ENCODE measurements at places on chromosomes 5 and 9.

DNA sequence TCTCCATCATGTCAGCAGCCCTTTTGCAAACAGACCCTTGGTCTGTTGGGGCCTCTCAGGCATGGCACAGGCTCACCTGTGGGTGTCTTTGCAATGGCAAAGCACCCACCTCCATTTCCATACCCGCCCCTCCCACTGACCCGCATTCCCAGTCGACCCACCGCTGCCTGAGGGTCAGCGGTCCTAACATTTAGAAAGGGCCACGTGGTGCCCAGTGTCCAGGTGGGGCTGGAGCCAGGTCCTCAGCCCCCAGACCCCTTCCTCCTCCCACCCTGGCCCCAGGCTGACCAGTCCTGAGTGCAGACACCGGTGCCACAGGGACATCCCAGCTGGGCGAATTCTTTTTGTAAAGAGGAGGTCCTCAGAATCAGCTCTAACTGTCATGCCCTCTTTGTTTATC is 43.3 kb upstream of the CEP72 start:
- no peak for DNase-seq

DNA sequence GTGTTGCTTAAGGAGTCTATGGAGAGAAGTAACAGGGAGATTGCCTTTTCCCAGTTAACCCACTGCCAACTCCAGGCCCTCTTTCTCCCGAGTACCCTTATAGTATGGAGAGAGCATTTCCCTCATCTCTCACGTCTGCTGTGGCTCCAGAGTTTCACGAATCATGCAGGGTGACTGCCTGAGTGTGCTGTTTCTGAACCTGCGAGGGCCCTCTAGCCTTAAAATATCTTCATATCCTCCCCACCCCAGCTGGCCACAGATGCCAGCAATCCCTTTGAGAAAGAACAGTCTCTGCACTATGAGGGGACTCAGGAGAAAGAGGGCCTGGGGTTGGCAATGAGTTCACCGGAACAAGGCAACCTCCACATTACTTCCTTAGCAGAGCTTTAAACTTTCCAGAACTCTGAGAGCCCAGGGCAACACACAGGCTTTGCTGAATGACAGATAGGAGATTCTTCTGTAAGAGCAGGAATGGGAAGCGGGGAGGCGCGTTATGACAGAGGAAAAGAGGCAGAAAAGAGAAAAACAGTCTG is 81.6 kb upstream of the ANKH start:
- no peak for DNase-seq

DNA sequence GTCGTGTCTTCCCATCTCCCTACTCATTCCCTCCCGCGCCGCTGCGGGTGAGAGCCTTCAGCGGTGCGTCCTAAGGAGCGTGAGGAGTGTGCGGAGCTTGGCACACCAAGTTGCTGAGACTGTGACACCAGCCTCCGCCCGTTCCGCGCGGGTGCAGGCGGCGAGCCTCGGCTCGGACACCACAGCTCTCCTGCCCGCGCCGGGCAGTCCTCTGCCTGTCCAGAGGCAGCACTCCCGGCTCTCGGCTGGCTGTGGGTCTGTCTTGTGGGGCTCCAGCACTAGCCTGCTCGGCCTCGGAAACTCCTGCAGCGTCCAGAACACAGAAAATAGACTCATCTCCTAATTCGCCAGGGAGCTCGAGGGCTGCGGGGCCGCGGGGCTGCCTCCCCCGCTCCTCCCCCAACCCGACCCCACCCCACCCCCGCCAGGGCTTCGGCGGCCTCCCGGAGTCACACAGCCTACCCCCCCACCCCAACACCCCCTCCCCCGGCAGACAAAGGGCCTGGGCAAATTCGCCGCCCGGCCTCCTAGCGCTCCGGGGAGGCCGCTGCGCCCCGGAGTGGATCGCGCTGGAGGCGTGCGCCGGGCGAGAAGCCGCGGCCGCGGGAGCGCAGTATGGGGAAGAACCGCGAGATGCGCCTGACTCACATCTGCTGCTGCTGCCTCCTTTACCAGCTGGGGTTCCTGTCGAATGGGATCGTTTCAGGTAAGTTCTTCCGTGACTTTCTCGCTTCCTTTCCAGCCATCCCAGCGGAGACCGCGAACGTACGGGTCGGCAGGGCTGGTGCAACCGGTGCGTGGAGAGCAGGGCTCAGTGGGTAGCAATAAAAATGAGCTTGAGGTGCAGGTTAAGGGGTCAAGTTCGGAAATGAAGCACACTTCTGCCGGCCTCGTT is at the start of gene ADAMTS19:
Gene ADAMTS19 (plus strand): TSS at position 522 of the 895 bp plus-strand sequence. CDS start 94 bp downstream, at position 616.
- DNase-seq: peak; percentile 59

DNA sequence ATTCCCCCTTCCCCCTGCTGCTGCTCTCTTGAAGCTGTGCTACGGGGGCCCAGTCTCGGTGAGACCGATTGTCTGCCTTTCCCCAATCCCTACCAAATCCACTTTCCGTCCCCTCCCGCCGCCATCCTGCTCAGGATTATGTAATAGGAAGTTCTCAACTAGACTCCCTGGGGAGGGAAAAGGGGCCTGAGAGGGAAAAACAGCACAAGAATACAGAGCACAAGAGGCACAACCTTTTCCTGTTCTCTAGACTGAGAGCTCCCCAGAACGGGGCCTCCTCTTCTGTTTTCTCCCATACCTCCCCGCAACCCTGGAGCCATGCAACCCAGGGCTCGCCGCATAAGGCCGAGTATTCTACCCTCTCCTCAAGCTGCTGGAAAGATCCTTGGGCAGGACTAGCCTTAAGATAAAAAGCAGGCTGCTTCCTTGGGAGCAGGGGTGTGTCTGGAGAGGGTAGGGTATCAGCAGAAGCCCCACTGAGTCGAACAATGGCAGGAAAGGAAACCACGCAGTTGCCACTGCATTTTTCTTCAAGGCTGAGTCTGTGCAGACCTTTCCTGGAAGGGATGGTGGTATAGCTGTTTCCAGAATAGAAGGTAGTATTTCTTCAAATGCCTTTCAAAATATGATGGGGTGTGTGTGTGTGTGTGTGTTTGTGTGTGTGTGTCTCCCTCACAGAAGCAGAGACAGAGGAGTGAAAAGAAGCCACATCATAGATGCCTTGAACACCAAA is 12.9 kb downstream of the MYORG start:
- peak; percentile 44 for DNase-seq

DNA sequence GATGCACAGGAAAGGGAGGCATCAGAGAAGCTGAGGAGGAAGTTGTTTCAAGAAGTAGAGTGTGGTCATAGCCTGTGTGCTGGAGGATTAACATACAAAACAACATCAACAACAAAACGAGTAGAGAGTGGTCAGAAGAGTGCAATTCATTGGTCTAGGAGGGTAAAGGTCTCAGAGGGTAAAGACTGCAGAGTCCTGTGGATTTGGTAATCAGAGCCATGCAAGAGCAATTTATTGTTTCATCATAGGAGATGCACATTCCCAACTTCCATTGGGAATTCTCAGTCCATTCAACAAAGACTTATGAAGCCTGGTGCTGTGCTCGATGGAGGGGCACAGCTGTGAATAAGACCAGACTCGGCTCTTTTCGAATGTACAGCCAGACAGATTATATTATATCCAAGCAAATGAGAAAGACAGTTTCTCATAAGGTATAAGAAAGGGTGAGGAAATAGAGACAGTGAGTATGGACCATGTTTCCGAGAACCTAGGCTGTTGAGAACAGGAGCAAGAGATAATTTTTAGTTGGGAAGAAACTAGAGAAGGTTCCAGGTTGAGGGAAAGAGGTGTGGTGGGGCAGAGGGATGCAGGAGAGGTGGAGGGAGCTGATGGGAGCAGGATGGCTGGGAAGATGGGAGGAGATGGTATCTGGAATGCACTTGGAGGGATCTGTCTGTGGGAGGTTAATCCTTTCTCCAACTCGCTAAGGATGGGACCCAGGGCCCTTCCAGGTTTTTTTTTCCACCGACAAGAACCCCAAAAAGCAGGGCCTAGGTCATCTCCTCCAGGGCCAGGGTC is 7.9 kb upstream of the MYORG start:
- no peak for DNase-seq

GRCh38 chr5:151056379-151057325 is 24.2 kb downstream of the TNIP1 start:
- peak; percentile 19 for DNase-seq

- DNase-seq: no peak
These were observed 445.0 kb upstream of the SMC2 start for GRCh38 chr9:103649086-103649485.

- DNase-seq: no peak
These were observed 567.6 kb upstream of the ADAMTS16 start for GRCh38 chr5:4572311-4573100.

DNA sequence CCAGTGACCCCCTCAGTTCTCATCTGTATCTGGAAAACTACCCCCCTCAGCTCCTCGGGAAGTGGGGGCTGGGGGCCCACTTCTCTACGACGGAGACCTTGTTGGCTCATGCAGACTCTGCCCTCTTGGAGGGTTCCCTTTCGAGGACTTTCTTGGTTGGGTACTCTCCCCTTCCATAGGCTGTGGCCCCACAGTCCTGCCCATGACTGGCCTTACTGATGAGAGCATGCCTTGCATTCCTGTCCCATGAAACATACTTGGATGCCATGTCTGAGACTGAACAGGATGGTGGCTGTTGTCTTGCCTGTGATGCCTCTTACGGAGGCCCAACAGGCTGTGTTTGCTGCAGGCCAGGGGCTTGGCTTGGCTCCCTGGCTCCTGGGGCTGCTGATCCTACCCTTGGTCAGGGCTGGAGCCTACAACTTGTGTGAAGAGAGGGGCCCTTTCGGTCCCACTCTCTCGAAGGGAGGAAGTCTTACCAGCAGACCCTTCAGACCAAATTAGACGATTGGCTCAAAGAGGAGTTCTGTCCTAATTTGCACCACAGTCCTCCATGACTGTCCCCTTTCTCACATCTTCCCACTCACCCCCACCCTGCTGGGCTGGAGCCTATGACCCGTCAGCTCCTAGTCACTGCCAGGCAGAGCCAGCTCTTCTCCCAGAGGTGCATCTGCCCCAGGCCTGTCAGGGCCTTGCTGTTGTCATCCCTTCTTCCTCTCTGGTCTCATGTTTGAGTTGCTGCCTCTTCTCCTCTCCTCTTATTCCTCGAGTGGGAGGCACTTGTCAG is 109.9 kb downstream of the CACNA1B start:
- no peak for DNase-seq

GRCh38 chr5:170142196-170142595 is 36.5 kb downstream of the FOXI1 start:
- no peak for DNase-seq

- peak; percentile 11 for DNase-seq
These were observed at the start of gene FRMPD1 for GRCh38 chr9:37650873-37651768. FRMPD1 (plus strand) TSS chr9:37650954; CDS start chr9:37692642, 41,688 bp downstream.

GRCh38 chr9:114055061-114055460 is 23.0 kb downstream of the AMBP start:
- no peak for DNase-seq

DNA sequence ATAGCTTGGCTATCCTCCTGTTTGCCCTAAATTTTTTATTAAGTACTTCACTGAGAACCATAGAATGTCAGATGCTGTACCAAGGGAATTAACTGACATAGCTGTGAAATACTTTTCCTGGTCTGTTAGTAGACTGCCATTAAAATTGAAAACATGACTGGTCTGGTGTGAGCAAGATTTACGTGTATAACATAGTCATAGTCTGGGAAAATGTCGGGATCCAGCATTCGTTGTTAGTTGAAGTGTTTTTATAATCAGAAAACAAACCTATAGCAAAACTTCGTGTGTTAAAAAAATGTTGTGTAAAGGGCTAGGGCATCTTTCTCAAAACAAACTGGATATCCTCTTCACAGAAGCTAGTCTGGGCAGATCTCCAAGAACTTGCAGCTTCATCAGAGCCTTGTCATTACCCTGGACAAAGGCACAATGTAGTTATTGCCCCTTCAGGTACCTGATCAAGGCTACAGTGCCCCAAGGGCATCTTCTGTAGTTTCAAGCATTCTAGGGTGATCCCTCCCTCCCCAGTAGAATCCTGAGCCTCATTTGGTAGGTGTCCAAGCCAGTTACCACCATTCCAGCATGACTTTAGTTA is 454.2 kb upstream of the SGCD start:
- DNase-seq: no peak

- peak; percentile 84 for DNase-seq
These were observed 2.0 kb downstream of the PROB1 start for GRCh38 chr5:139392678-139393496.

- no peak for DNase-seq
These were observed 13.2 kb upstream of the ADRA1B start for GRCh38 chr5:159903131-159903530.

DNA sequence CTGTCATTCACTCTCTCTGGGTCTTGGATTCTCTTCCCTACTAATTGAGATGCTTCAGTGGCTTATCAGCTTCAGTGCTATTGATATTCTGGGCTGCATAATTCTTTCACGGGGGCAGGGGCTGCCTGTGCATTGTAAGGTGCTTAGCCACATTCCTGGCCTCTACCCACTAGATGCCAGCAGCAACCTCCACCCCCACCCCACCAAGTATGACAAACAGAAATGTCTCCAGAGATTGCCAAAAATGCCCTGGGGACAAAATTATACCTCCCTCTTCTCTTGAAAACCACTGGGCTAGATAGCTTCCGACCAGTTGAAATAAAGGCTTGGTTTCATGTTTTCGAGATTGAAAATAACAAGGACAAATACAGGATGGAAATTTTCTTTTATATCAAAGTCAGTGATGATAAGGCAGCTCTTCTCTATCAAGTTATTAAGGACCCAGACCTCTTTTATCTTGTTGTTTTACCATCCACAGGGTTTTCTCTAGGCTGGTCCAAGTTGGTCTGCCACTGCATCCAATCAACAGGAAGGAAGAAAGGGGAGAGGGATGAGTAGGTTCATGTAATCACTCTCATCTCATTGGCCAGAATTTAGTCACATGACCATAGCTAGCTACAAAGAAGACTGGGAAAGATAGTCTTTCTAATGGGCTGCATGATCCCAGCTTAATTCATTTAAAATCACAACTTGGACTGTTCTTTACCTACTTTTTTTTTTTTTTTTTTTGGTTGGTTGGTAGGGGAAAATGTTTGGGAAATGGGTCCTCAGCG is 92.1 kb upstream of the RANBP3L start:
- DNase-seq: no peak

DNA sequence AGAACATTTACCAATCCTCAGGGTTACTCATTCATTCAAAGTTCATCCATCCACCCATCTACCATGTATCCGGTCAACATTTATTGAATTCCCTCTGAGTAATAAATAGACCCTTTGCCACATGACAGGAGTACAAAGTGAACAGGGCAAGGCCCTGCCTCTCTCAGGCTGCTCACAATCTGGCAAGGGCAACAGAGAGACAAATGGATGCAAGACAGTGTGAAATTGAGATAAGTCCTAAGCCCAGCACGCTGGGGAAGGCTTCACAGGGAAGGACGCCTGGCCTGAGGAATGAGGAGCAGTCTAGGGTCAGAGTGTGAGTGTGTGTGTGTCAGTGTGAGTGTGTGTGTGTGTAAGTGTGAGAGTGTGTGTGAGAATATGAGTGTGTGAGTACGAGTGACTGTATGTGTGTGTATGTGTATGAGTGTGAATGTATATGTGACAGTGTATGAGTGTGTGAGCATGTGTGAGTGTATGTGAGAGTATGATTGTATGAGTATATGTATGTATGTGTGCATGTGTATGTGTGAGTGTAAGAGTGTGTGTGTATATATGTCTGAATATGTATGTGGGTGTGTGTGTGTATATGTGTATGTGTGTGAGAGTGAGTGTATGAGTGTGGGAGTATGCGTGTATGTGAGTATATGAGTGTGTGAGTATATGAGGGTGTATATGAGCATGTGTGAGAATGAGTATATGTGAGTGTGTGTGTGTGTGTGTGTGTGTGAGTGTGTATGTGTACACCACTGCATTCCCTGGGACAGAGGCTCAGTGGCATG is 145.6 kb downstream of the FSTL4 start:
- DNase-seq: no peak

All from Kasumi-1 (cell line).